ENCODE measurements at places on chromosomes 3 and 15.
A peak's percentile ranks its signal among the peaks of the same experiment; 100 is the strongest.

GRCh38 chr3:61537366-61537765 is 24.0 kb upstream of the PTPRG start:
- peak; percentile 31 for DNase-seq

DNA sequence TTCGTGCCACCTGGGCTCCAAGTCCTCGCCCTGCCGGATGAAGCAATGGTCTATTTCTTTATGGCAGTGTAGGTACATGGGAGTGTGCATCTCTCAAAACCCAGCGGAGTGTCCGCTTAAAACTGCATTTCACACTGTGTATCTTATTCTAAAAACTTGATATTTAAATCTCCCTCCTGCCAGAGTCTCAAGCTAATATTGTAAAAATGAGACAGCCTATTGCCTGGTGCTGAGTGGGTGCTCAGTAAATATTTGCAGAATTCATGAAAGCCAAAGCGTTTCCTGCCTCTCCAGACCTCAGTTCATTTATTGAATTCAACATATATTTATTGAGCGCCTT is 330 bp upstream of the TBC1D2B start:
- DNase-seq: peak; percentile 18

GRCh38 chr3:34361921-34362320 is 563.5 kb downstream of the PDCD6IP start:
- DNase-seq: no peak

GRCh38 chr3:30544812-30545211 is 61.6 kb upstream of the TGFBR2 start:
- DNase-seq: no peak

DNA sequence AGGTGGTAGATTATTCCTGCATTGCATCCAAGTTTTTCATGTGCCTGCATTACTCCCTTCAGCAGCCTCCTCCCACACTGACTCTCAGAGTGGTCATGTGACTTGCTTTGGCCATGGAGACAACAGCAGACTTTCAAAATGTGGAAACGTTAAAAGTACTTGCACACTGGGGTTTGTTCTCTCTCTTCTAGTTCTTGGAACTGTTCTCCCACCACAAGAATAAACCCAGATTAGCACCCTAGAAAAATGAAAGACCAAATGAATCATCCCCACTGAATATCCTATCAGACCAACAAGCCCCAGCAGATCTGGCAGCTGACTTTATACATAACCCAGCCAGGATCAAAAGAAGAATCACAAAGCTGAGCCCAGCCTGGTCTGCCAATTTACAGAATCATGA is 398.5 kb downstream of the VPS13C start:
- no peak for DNase-seq

DNA sequence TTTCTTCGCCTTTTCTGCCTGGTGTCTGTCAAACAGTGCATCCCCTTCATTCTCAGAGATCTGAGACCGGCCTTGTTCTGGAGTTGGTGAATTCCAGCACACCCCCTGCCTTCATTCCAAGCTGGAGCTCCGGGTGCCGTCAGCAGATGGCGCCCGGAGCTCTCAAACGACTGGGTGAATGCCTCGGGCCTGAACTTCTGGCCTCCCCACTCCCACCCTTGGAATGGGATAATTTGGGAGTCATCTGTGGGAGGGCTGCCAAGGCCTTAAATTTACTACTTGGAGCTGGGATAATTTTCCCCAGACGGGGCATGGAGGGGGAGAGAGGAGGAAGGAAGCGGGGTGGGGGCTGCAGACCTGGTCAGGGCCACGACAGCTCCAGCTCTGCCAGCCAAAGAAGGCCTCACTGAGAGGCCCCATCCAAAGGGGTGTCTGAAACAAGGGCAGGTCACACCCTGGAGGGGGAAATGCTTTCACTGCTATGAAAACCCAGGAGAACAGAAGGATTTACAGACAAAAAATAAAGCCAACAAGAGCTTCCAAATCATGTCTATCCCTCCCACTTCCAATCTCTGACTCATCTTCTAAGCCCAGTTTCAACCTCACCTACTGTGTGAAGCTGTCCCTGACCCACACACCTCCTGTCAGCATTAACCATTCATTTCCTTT is 187.9 kb downstream of the OPA1 start:
- DNase-seq: no peak

DNA sequence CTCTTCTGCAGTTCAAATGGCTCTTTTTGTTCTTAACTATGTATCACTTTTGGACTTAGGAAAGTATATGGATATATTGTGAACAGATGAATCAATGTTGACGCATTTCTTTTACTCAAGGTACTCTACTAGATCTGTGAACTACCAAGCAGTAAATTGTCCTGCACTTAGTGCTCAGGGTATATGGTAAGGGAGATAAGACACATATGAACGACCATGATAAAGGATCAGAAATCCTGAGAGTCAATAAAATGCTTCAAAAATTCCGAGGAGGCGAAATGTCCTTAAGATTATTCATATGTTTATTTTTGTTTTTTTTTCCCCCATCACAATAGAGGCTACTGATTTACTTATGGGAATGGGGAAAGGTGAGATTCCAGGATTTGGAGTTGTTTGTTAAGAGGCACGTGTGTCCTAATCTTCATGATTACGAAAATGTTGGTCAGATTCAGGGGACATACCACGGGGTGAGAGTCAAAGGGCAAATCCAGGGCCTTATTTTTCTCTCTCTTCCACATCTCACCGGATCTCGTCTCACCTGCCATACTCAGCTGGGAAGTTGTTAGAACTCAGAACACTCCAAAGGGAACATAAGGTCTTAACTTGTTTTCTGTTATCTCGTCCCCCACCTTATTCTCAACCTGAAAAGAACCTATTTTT is 475.1 kb upstream of the TBL1XR1 start:
- no peak for DNase-seq

GRCh38 chr3:171200750-171201088 is 174.2 kb upstream of the SLC2A2 start:
- DNase-seq: no peak

DNA sequence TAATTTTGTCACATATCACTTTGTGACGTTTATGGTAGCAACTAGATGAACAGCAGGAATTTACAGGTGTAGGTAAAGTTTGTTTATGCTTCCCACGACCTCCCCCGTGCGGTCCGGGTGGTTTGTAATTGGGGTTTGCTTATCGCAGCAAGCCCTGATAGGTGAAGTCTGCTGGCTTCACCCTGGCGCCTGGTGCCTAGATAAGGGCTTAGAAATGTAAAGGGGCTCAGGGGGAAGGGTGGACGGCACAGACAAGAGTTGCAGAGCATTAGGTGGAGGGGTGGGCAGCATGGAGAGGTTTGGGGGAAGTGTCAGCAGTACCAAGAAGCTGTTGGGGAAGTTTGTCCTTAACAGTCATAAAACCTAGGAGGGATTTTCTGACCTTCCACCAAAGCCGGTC is 108.1 kb upstream of the RNF7 start:
- DNase-seq: no peak

DNA sequence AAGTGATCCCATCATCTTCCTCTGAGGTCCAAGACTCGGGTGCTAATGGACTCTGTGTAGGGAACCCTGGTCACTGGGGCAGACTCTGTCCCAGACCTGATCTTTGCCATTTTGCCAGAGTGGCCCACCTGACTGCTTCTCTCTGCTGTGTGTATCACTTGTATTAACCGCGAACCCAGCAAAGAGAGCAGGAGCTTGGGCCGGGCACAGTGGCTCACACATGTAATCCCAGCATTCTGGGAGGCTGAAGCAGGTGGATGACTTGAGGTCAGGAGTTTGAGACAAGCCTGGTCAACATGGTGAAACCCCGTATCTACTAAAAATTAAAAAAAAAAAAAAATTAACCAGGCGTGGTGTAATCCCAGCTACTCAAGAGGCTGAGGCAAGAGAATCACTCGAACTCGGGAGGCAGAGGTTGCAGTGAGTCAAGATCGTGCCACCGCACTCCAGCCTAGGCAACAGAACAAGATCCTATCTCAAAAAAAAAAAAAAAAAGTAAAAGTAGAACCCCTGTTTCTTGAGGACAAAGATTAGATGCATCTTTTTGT is 32.9 kb upstream of the CYP11A1 start:
- no peak for DNase-seq

GRCh38 chr15:66105286-66106265 is 148.0 kb downstream of the MEGF11 start:
- no peak for DNase-seq
